ENCODE measurements at places on chromosomes 13 and 19.
A peak's percentile ranks its signal among the peaks of the same experiment; 100 is the strongest.

- DNase-seq = no peak
Measured at GRCh38 chr19:2270157-2270422, 11.9 kb downstream of the PEAK3 start.

GRCh38 chr13:99747403-99747710 is 224.2 kb downstream of the ZIC5 start:
- no peak for DNase-seq

DNA sequence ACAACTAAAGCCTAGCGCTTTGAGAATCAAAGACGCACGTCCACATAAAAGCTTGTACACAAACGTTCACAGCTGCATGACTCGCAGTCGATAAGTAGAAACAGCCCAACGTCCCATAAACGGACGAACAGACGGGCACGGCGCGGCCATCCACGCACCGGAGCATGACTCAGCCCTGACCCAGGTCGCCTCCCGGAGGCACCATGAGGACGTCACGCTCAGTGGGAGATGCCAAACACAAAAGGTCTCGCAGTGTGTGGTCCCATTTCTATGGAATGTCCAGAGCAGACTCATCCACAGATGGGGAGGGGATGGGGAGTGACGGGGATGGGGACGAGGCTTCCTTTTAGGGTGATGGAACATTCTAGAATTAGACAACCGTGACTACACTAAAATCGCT is 9.4 kb downstream of the POLRMT start:
- DNase-seq = no peak

DNA sequence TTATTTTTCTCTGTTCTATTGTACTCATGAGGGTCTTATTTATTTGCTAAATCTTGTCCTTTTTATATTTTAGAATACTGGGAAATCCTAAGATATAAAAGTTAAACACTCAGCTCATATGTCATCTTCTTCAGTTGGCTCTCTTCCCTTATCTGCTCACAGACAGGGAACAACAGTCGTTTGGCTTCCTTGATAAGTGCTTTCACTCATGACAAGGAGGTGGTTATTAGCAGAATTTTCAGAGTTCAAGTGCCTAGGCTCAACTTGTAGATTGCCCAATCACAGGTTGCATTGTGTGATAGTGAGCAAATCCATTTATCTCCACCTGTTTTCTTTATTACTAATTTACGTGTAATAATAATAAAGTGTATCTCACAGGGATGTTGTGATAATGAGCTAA is 620.3 kb upstream of the PCDH20 start:
- no peak for DNase-seq

GRCh38 chr13:33870046-33870668 is 52.2 kb downstream of the RFC3 start:
- DNase-seq = no peak

GRCh38 chr19:18023622-18024251 is 15.8 kb downstream of the ARRDC2 start:
- DNase-seq = no peak

- DNase-seq = no peak
Measured at GRCh38 chr13:100149389-100149788, 60.5 kb downstream of the PCCA start.

DNA sequence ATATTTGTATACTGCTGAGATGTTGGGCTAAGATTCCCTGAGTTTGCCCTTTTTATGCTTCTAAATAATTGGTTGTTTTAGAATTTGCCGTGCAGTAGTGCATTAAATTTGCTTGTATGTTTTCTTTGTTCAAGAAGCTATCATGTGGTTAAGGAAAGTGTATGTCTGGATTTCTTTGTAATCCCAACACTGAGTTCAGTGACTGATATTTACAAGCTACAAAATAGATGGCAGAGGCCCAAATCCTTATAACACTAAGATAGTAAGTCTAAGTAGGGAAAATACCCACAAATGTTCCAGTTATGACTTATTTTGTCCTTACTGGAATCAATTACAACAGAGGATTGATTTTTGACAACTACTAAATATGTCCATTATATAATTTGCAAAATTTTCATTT is 435.0 kb upstream of the KLF12 start:
- DNase-seq = no peak

DNA sequence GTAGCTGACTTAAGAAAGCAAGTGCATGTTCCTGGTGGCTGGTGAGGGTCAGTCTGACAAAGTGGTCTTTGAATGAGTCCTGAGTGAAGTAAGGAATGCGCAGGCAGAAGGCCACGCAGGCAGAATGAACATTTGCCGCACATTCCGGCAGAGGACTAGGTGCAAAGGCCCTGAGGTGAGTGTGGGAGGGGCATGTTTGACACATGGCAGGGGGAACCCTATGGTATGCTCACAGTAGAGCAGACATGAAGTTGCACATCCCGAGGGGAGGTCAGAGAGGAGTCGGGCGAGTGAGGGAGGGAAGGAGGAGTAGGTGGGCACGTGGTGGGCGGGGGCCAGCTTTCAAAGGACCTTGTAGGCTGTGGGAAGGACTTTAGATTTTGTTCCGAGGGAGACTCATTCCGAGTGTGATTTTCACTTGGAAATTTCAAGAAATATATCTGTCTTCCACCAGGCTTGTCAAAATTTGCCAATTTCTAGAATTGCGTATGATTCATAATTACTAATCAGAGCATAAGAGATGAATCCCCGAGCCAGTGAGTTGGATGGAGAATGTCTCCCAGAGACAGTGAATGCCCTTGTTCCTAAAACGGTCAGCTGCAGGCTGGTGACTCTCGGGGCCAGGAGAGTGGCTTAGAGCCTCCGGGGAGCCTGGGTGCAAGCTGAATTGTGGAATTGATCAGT is 40.3 kb downstream of the ERICH6B start:
- DNase-seq = peak; percentile 7

GRCh38 chr13:48829536-48829935 is 146.2 kb upstream of the FNDC3A start:
- DNase-seq = no peak
